HAP-1 (cell line): ENCODE measurements at places on chromosomes 16 and 17.
A peak's percentile ranks its signal among the peaks of the same experiment; 100 is the strongest.

- no peak for DNase-seq
These were observed 15.6 kb downstream of the SLC6A2 start for GRCh38 chr16:55671206-55671973.

DNA sequence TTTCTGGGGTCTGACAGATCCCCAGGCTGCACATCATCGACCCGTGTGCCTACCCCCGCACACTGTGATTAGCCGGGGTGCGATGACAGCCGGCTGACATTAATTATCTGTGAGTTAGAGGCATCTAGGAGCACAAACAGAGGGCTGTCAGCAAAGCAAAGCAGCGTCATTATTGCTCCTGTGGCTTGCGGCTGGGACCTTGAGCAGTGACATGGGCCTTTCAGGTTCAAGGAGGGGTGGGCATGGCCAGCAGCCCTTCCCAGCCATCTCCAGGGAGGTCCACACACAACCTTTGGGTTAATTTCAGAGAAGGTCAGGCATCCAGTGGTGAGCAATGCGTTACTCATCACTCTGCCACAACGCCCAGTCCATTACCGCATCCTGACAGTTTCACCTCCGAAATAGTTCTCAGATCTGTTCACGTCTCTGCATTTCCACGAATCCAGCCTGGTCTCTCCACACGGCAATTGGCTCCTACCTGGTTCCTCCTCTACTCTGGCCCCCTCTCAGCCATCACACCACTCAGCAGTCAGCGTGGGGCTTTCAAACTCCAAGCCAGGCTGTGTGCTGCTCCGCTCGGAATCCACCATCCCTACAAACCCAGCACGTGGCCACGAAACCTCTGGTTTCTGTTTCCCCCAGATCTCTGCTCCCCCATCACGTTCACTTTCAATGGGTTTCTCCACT is 249.7 kb upstream of the C16orf82 start:
- DNase-seq: no peak

DNA sequence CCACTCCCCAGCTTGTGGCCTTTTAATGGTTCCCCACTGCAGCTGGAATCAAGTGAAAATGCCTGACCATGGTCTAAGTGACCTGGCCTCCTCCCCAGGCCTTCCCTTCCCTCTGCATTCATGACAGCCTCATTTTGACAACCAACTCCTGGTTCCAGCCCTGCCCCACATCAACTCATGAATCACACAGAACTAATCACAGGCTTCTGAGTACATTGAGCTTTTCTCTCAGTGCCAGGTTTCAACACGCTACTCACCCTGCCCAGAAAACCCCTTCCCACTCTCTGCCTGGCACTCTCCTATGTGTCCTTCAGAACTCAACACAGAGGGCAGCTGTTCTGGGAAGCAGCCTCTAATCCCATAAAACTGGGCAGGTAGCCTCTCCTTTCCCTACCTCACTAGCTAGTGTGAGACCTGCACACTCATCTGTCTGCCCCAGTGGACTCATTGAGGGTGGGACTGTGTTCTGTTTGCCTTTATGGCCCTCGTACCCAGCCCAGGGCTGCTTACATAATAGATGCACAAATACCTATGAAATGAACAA is 313.6 kb downstream of the GRIN2A start:
- DNase-seq: no peak

- DNase-seq: no peak
These were observed 57.2 kb upstream of the VPS4A start for GRCh38 chr16:69253870-69254341.

DNA sequence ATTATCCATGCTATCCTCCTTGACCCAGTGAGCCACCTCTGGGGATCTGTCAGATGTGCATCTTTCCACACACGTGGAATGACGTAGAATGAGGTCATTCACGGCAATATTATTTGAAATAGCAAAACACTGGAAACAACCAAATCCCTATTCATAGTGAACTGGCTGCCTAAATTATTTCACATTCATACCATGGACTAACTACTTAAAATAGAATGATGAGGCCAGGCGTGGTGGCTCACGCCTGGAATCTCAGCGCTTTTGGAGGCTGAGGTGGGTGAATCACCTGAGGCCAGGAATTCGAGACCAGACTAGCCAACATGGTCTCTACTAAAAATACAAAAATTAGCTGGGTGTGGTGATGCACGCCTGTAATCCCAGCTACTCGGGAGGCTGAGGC is 75.5 kb downstream of the RAP1GAP2 start:
- DNase-seq: no peak

- DNase-seq: peak; percentile 99
These were observed 430 bp upstream of the KATNB1 start for GRCh38 chr16:57734925-57735754.
